ENCODE measurements at places on chromosomes 7 and 10.

- no peak for DNase-seq
Measured at GRCh38 chr10:10385831-10386230, 631.8 kb upstream of the CELF2 start.

GRCh38 chr7:158657189-158657746 is 47.3 kb downstream of the NCAPG2 start:
- DNase-seq, result no peak

DNA sequence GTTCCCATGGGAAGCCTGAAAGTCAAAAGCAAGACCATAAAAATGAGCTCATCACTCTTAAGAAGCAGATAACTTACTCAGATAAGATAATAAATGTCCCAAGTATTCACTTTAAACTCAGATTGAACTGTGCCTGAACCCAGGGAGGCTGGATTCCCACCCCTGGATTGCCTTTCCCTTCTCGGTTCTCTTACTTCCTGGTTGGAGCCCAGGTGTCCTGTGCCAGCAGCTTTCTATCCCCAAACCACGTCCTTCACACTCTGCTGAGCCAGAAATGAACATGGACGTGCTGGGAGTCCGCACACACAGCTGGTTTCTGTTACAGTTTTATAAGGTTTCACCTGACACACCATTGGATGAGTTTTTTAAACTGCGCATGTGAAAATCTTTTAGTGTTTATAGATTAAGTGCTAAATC is 636.2 kb upstream of the IGFBP3 start:
- no peak for DNase-seq

DNA sequence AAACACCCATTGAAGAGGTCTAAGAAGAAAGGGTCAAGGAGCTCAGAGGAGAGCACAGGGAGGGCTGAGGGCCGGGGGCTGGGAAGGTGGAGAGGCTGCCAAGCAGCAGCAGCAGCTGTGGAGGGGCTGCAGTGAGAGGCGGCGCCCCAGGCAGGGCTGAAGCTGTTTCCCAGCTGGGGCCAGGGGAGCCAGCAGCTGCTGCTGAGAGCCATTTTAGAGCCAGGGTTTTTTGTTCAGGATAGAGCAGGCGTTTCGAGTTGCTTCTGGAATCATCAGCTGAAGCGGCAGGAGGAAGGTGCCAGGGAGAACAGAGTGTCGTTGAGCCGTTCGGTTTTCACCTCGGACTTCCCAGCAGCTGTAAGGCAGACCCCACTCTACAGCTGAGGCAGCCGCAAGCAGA is 62.7 kb downstream of the LANCL2 start:
- no peak for DNase-seq

GRCh38 chr7:92623544-92623943 is 33.4 kb upstream of the FAM133B start:
- no peak for DNase-seq

- no peak for DNase-seq
Measured at GRCh38 chr10:2464483-2464882, 602.9 kb upstream of the PFKP start.

DNA sequence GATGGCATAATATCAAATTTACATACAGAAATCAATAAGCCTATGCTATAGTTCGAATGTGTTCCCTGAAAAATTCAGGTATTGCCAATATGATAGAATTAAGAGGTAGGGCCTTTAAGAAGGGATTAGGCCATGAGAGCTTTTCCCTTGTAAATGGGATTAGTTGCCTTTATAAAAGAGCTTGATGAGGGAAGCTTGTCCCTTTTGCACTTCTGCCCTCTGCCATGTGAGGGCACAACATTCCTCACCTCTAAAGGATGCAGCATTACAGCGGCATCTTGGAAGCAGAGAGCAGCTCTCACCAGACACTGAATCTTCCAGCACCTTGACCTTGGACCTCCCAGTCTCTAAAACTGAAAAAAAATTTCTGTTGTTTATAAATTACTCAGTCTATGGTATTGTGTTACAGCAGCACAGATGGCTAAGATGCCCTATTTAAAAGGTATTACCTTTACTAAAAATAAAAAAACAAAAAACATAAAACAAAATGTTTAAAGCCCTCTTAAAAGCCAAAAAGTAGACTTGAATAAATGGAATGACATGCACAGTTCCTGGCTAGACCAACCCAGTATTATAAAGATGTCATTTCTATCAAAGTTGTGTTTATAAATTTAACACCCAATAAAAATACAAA is 909.6 kb downstream of the REEP3 start:
- DNase-seq, result no peak

- no peak for DNase-seq
Measured at GRCh38 chr10:12742771-12743170, 258.7 kb downstream of the CCDC3 start.

- no peak for DNase-seq
Measured at GRCh38 chr7:112930787-112931186, 140.6 kb upstream of the TMEM168 start.

Data from activated CD4-positive, CD25-positive, alpha-beta regulatory T cell treated with anti-CD3 and anti-CD28 coated beads, Interleukin-2, amount 50 U/mL, for 16 hours (primary cell).